Activated CD8-positive, alpha-beta memory T cell treated with anti-CD3 and anti-CD28 coated beads for 1 hour (primary cell): ENCODE measurements at places on chromosomes 13 and 19.

- no peak for DNase-seq
Measured at GRCh38 chr19:28981994-28982393, 231.0 kb downstream of the UQCRFS1 start.

DNA sequence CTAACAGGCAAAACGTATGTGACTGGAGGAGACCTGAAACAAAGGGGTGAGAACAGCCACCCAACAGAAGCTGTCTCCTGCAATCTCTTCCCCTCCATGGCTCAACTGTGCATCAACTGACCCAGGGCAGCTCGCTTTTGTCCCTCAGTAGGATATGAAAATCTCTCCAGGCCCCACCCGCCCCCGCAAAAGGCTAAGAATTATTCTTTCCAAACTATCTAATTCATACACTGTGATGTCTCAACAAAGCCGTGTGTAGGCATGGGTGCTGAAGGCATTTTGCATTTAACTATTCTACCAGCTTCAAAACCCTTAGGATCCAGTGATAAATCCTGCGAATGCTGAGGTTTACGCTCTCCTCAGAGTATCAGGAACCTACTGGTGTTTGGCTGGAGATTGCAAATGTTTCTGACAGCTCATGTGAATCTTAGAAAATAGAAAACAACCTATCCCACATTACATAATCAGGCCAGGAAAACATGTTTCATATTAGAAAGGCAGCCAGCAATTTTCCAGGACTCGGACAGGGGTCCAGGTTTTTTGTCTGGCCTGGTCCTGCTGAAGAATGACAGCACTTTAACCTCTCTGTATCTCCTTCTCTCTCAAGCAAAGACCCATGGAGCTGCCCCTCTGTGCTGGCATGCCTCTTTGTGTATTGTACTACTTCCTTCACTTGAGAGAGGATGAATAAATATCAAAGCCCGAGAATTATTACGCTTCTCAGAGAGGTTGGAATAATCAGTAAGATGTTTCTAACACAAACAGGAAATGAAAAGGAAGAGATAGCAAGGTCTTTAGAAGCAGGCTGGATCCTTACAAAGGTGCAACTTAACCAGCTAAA, 17.3 kb downstream of the DHRS12 start:
- DNase-seq = no peak

- no peak for DNase-seq
Measured at GRCh38 chr13:65508745-65509144, 1721.4 kb downstream of the PCDH9 start.

- no peak for DNase-seq
Measured at GRCh38 chr13:29582171-29582570, 13.3 kb downstream of the SLC7A1 start.

DNA sequence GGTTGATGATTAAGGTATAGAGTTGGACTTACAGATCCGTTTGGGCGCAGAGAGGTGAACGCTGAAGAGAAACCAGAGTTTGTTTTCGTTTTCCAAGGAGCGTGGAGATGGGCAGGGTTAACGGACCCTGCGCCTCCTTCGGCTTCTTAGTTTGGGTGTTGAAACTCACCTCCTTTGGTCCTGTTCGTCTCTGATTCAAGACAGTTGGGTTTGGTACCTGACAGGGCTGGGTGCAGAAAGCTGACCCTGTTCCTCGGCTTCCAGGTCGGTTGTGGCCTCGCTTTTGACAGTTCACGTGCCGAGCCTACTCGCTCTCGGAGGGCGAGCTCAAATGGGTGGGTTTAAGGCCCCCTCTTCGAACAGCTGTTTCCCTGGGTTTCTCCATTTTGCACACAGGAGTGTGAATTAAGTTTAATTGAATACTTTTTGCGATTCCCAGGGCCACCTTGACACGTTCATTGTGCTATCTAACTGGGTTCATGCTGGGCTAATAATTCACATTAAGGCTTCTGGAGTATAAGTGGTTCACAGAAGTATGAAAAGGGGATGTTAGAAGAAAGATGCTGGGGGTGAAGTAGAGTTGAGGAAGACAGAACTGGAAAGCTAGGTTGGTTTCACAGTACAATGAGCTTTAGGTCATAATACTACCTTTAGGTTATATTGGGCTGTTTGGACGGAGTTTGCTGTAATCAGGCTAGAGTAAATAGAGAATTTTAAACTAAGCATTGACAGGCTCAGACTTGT, 638 bp downstream of the USPL1 start:
- no peak for DNase-seq

- DNase-seq = no peak
Measured at GRCh38 chr13:66663206-66663605, 566.9 kb downstream of the PCDH9 start.

- DNase-seq = peak; percentile 47
Measured at GRCh38 chr19:46542428-46543230, 47.0 kb upstream of the PNMA8B start.

DNA sequence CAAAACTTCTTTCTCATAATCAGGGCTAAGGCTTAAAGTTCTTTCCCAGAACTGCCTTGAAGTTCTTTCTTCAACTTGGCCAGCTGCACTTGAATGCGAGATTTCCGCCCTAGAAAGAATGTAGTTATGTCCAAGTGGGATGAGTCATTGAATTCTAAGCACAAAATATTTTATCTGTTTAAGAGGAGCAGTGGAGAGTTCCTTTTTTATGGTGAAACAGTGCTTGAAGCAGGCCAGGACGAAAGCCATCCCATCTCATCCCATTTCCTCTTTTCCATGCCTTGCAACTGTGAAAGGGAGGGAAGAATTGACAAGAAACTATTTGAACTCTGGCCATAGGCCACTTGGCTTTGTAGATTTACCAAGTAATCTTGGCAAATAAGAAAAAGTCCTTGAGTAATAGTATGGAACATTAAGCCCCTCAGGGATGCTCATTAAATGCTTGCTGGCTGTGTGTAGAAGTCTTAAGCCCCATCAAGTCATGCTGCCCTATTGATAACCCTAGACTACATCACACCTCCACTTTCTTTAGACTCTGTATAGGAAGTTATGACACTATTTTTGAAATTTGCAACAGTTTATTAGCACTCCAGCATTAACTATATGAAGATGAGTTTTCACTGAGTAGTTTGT, 174.5 kb downstream of the KCTD12 start:
- DNase-seq = no peak

- DNase-seq = no peak
Measured at GRCh38 chr19:48737360-48737998, 2.9 kb downstream of the RASIP1 start.
